ENCODE measurements at places on chromosomes 16 and 17.

GRCh38 chr16:86297866-86298757 lies 212.2 kb upstream of the FOXF1 start:
- DNase-seq: no peak

GRCh38 chr17:29857823-29858222 lies 72.2 kb downstream of the SSH2 start:
- no peak for DNase-seq

DNA sequence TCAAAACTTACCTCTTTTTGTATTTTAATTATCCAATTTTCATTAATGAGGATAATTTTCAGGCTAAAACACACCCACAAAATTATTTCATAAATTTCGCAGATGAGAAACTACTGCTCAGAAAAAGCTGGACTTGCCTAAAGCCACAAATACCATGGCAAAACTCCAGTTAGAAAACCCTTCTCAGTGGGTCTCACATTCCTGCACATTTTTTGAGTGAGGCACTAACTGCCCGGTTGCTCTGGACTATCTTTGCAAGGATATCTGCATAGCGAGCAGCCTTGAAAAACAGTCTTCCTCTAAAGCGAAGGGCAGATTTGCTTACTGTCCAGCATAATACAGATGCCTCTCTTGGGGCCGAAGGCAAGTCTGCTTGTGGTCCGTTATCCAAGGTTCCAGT lies 9.8 kb downstream of the MPHOSPH6 start:
- DNase-seq: no peak

GRCh38 chr17:79946352-79947231 lies 89.1 kb downstream of the TBC1D16 start:
- DNase-seq: no peak

Measured in posterior cingulate gyrus (tissue), 11 donors.